ENCODE measurements at places on chromosomes 13 and 19. TPM values are rescaled to one million over a fixed set of nuclear protein-coding genes. Genes with fewer than 3 reads are reported as not detected.

DNA sequence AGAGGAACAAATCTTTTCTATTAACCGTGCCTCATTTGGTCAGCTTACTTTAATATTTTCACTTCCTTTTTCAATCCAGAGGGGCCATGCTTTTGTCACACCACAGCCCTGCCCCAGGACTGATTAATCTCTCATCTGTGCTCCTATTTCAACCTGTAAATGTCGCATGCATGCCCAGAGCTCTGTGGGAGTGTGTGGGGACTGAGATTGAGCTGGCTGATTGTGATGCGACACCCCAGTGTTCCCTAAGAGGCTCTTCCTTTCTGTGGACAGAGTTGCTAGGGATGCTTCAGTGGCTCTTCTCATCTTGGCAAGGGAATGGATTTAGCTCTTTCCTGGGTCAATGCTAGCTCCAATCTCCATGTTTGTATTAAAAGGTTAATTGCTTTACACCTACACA, 249.6 kb downstream of the TDRD3 start:
- DNase-seq: no peak

- DNase-seq: peak; percentile 74
Measured at GRCh38 chr19:28027116-28027515, 1185.8 kb downstream of the UQCRFS1 start.

DNA sequence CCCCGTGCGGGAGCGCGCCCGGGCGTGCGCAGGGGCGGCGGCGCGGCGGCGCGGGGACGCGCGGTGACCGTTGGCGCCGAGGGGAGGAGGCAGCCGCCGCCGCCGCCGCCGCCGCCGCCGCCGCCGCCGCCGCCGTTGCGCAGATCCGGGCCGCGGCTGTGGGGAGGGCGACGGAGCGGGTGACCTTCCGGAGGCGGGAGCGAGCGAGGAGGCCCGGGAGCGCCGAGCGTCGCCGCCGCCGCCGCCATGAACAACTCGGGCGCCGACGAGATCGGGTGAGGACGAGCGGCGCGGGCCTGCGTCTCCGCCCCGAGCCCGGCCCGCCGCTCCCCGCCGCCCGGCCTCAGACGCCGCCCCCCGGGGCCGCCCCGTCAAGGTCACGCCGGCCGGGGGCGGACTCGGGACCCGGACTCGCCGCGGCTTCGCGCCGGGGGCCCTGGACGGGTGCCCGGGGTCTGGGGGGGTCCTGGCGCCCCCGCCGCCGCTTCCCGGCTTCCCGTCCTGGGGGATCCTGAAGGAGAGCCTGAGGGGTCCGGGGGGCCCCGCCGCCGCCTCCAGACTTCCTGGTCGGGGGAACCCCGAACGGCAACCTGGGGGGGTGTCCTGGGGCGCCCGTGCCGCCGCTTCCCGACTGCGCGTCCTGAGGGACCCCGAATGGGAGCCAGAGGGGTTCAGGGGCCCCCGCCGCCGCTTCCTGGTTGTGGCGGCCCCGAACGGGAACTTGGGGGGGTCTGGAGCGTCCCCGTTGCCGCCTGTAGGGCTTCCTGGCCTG, at the start of gene DAZAP1:
TSS of gene DAZAP1 (plus strand) at position 59 of the 772 bp plus-strand sequence. CDS start at position 247, 188 bp downstream.
- DNase-seq: no peak

DNA sequence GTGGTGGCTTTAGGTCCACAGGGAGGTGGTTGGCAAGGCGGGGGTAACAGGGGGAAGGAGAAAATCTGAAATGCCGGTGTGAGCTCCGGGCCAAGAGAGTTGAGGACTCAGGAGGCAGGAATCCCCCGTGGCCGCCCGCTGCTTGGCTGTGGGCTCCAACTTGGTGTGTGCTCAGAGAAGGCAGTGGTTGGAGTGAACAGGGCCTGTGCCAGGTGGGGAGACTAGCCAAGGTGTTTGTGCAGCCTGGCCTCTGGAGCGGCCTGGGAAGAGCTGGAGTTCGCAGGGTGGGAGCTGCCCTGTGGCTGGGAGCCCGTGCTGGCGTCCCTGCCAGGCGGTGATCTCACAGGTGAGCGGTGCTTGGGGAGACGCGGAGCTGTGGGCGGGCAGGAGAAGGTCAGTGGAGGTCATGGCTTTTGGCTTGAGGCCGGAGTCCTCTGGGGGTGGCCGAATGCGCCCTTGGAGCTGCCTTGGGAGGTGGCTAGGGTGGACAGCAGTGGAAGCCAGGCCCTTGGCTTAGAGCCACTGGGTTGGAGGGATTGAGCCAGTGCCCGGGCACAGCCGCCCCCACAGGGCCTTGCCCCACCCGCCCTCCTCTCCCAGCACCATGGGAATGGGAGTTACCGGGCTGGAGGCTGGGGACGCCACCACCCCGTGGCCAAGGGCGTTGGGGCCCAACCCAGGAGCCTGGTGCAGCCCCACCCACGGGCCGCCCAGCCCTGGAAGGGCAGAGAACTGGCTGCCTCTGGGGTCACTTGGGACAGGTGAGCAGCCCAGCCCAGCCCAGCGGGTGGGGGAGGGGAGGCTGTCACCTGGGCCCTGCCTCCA, 7.1 kb upstream of the CIRBP start:
- peak; percentile 71 for DNase-seq

- DNase-seq: no peak
Measured at GRCh38 chr19:5397804-5398692, 57.2 kb upstream of the ZNRF4 start.

DNA sequence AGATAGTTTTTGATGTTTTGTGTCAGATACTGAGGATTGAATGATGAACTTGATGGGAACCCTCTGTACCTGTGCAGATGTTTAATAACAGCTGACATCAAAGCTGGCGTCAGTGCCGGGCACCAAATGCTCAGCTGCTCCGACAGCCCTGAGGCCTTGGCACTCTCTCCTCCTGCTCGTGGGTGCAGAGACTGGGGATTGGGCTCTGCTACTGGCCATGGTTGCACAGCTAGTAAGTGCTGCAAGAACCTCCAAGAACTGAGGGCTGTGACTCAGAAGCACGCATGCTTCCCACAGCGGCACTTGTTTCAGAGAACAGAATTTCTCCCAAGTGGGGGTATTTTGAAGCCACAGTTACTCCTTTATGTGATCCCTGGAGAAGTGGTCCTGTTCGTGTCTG, 5.9 kb downstream of the LAMP1 start:
- DNase-seq: no peak

DNA sequence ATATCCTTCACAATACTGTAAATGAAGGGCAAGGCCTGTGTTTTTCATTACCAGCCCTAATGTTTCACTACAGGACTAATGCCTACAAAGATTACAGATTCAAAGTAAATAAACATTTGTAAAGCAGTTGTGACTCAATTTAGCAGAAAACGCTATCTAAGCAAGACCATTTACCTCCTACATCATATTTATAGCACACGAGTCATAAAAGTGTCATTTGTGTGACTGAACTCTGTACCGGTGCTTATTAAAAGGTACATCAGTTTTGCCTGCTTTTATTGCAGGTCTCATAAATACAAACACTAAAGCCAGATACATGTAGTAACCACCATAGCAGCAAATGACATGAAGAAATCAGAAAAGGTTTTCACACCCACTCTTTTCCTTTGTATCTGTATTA, 61.5 kb upstream of the SLC15A1 start:
- DNase-seq: peak; percentile 12

DNA sequence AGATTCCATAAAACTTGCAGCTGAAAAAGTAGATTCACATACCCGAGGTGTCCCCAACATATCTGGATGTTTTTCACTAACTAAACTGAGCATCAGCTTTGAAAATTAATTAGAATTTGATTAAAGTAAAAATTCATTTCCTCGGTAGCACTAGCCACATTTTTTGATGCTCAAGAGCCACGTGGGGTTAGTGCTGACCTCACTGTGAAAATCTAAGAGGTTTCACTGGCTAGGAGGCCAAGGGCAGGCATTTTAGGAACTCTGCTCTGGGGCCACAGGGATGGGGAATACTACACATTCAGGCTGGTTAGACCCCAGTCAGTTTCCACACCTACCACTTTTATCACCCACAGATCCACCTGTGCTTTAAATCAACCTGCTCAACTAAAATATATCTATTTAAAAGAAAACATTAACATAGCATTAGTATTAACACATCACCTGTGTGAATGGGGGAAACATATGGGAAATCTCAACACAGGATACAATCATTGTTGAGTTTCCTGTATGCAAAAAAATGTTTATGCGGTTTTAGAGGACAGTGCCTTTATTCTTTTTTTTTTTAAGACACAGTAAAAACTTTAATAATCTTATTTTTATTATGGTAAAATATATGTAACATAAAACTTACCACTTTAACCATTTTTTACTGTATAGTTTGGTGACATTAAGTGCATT, 45.5 kb downstream of the BRD4 start:
- no peak for DNase-seq

GRCh38 chr19:17078920-17079709, 3.5 kb downstream of the MYO9B start:
- DNase-seq: peak; percentile 26

DNA sequence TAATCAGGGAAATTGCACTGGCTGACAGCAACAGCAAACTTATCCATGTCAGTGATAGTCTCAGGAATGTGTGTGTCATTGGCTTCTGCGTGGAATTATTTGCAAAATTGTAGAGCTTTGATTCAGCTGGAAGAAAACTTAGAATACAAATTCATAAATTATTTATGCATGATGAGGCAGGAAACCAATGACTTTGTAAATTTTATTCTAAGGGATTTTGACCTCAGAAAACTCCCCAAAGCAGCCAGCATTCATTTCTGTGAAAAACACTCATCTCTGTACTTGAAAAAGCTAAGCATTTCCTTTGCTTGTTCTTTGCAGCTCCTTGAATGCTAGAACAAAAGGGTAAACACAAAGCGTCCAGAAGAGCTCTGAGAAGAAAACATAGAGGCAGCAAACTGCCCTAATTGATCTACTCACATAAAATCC, 162.4 kb downstream of the DCT start:
- peak; percentile 72 for DNase-seq

DNA sequence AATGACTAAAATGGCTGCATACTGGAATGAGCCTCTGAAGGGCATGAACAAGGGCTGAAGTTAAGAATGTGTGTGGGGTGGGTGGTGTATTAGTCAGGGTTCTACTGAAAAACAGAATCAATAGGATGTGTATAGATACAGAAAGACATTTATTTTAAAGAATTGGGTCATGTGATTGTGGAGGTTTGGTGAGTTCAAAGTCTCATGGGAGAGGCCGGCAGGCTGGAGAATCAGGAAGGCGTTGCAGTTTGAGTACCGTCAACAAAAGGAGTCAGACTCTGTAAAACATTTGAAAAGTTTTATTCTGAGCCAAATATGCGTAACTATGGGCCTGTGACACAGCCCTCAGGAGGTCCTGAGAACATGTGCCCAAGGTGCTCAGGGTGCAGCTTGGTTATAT, 24.5 kb upstream of the CYSLTR2 start:
- no peak for DNase-seq

The SUGP1 gene
- total RNA-seq: 59.1 TPM

The CCDC122 gene
- total RNA-seq: 6.7 TPM

The FPR2 gene
- total RNA-seq: not detected

The SULT2B1 gene
- 0.31 TPM for total RNA-seq

The FFAR1 gene
- total RNA-seq: not detected

Measured in astrocyte (in vitro differentiated cells and primary cell).